ENCODE measurements at places on chromosomes 5 and 9.

GRCh38 chr9:109062543-109062942 lies 49.2 kb upstream of the CTNNAL1 start:
- DNase-seq, result no peak

- DNase-seq, result no peak
Observed at GRCh38 chr9:127796225-127796813, 6.4 kb upstream of the FPGS start.

GRCh38 chr5:138951091-138951985 lies 76.2 kb upstream of the LRRTM2 start:
- no peak for DNase-seq

DNA sequence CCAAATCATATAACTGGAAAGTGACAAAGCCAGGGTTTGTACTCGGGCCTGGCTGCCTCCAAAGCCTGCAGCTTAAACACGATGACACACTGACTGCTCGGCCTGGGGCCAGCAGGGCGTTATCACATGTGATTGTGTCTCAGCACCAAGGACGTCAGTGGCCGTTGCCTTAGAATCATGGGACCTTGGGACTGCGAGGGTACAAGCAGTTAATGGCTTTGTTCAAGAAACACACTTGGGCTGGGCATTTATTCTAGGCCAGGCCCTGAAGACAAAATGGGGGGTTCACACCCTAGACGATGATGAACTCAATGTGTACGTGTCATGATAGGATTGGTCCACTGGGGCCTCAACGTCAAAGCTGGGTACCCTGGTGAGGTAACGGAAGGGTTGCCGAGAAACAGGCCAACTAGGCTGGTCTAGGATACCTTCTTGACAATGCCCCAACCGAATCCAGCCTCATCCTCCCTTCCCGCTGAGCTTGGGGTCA lies 13.0 kb downstream of the SH3PXD2B start:
- no peak for DNase-seq

- no peak for DNase-seq
Observed at GRCh38 chr9:8717146-8717545, 917.6 kb upstream of the DMAC1 start.

- DNase-seq, result no peak
Observed at GRCh38 chr5:135037519-135038204, 3.6 kb upstream of the PITX1 start.

DNA sequence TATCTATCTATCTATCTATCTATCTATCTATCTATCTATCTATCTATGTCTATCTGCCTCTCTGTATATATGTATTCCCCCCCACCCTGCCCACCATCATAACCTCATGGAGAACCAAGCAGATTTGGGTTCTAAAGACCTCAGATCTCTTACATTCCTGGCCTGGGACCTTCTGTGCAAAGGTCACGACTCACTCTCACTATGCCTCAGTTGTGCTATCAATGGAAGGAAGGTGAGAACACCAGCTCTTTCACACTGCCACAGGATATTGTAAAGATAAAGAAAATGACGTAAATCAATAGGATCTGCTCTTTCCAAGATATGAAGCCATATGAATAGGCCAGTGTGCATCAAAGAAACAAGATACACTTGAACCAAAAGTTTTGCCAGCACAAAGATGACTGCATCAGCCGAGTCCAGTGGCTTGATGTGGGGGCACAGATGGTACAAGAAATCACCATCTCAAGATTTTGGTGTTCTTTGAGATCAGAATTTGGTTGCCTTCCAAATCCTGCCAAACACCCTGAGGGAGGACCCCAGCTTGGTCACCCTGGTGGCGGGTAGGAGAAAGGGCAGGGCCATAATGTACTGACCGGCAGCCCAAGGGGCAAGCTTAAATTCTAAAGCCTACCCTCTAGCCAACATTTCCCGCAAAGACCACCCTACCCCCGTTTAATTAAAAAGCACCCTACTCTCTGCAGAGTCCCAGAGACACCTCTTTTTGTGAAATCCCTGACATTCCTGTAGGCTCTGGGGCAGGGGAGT lies 8.4 kb upstream of the FGF1 start:
- no peak for DNase-seq

- DNase-seq, result no peak
Observed at GRCh38 chr5:154837009-154837901, 13.1 kb downstream of the FAXDC2 start.

DNA sequence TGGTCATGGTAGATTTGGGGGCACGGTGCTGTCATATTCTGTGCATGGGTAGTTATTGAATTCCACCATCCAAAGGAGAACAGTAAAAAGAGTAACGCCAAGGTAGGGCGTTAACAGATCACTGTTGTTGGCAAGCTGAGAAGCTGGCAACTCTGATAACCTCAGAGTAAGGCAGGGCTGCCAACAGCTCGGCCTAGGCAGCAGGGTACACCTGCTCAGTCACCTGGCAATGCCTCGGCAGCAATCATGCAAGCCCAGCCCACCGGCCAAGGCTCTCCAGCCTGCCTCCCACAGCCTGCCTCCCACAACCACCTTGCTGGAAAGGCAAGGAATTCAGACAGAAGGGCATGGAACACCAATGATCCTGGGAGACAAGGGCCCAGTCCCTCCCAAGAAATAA lies 63.9 kb downstream of the KLHL3 start:
- no peak for DNase-seq

- DNase-seq, result no peak
Observed at GRCh38 chr9:8349901-8350300, 550.3 kb upstream of the DMAC1 start.

DNA sequence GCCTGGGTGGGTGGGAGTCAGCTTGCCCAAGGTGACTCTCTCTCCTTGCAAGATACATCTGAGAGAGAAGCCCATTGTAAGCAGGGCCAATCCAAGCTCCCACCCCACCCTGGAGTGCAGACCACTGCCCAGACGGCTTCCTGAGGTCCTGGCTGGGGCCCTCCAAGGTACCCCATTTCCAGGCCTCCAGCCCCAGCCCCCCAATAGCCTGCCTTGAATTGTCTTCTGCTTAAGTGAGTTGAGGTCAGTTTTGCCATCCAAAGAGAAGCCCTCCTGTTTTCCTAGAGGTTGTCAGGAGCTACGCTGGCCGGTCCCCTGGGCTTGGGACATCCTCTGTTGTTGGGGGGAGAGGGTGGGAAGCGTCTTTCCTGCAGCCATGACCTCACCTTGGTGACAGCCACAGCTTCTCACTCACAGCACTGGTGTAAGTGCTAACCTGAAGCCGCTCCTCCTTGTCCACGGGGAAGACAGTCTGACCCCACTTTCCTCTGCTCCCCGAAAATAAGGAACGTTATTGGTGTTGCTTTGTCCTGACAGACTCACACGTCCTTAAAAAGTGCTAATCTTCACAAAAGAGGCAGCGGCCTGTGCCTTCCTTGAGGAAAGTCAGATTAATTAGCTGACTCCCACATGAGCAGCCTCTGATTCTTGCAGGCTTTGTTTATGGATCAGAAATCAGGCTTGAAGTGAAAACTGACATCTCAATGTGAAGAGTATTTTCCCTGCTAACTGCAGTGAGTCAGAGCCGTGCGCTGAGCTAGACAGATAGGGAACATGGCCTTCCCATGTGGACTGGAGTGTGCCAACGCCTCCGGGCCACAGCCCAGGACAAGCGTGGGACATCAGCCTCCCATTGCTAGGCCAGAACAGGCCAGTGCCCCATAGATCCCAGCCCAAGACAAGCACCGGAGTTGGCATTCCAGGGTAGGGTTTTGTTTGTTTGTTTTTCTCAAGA lies 52.3 kb downstream of the ADAMTS2 start:
- DNase-seq, result no peak

GRCh38 chr5:80134876-80135275 lies 99.7 kb downstream of the THBS4 start:
- no peak for DNase-seq

DNA sequence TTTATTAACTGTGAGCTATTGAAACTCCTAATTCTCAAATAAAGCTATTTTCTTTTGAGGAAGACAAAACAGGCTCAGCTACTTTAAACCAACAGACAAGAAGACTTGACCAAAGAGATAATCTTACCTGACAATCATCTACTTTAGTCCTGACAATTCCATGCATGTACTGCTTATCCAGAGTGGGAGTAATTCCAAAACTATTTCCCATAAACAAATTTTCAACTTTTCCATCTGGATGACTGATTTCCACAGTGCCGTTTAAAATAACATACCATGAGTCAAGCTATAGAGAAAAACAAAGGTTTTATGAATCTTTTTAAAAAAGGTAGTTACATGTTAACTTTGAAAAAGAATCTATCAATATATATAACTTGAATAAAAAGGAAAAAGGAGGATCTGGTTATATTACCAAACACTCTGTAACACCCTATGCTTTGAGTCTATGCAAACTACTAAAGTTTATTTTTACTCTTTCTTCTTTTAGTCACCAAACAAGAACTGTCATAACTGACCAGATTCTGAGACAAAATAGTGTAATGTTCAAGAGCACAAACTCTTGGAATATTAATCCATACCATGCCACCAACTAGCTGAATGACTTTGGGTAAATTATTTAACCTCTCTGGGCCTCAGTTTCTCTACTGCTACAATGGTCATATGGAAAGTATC lies 129.7 kb downstream of the RAPGEF6 start:
- no peak for DNase-seq

GRCh38 chr9:36815023-36815422 lies 219.0 kb downstream of the PAX5 start:
- no peak for DNase-seq

DNA sequence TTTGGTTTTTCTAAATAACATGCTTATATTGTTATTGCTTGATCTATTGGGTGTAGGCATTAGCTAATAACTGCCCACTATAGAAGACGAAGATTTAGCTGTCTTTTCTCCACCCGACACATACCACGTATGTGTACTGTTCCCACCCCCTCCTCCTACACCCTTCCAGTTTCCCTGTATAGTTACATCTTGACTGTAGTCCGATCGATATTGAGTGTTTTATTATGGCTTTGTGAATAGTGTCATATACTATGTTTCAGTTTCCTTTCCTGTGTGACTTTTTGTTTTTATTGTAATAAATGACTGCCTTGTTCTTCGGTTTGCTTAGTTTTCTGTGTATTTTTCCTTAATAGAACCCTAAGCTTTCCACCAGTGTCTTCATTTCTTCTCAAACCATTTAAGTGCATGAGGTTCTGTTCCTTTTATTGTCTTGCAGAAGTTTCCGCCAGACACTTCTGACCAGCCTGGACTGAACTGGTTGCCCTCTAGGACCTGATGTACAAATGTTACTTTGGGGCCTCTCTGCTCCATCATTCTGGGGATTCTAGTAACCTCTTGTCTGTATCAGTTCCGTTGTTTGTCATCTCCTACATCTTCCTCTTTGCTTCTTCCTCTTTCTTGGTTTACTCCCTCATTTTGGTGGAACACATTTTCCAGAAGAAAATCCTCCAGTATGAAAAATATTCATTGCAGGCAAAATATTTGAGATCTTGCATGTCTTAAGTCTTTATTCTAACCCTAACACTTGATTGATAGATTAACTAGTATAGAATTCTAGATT lies 61.8 kb downstream of the PRKACG start:
- no peak for DNase-seq

- DNase-seq, result no peak
Observed at GRCh38 chr5:156376751-156377150, 49.8 kb downstream of the SGCD start.

- no peak for DNase-seq
Observed at GRCh38 chr5:149682532-149683075, 47.5 kb upstream of the PPARGC1B start.

- no peak for DNase-seq
Observed at GRCh38 chr5:107282061-107282460, 388.7 kb downstream of the EFNA5 start.

- DNase-seq, result no peak
Observed at GRCh38 chr5:124584991-124585715, 161.3 kb downstream of the ZNF608 start.

DNA sequence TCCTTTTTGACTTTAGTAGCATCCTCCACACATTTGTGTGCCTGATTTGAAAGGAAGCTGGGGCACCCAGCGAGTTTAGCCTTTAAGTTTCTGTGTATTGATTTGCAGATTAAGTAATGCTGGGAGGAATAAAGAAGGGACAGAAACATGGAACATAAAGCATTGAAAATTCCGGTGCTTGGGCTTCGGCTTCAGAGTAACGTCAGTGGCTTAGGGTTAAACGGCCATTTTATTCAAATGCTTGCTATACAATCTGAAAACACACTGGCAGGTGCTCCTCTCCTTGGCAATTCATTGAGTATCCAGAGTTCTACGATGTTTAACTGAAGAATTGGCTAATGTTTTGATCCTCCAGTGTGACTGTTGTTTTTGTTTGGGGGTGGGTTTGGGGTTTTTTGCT lies 58.0 kb upstream of the FSD1L start:
- DNase-seq, result no peak

DNA sequence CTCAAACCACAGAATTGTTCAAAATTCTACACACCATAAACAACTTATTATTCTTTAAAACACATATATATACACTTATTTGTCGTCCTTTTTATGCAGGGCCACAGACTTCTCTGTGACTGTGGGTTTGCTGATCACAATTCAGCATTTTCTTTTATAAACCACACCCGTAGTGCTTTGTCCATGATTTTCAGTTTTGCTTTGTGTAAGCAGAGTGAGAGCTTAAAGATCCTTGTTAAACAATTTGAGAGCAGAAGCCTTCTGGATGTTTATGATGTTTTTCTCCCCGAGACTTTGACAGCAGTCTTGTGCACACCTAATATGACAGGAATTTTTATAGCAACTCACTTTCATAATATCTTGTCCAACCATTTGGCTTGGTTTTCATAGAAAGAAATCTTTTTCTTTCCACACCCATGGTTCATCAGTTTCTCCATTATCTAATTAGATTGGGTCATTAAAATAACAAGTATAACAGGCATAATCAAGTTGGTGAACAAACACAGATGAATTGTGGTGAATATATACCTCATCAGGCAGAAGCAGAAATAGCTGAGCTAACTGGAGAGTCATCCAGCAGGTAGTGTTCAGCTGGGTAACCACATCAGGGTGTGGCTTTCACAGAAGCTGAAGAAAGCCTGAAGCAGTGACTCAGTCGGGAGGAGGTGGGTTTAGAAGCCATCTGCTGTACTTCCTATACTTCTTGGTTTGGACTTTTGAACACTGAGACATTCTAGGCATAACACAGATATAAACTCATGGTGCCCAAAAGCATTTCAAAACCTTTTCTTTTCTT lies 232.8 kb downstream of the DOCK8 start:
- DNase-seq, result no peak

- no peak for DNase-seq
Observed at GRCh38 chr9:4222357-4222756, 77.5 kb downstream of the GLIS3 start.

DNA sequence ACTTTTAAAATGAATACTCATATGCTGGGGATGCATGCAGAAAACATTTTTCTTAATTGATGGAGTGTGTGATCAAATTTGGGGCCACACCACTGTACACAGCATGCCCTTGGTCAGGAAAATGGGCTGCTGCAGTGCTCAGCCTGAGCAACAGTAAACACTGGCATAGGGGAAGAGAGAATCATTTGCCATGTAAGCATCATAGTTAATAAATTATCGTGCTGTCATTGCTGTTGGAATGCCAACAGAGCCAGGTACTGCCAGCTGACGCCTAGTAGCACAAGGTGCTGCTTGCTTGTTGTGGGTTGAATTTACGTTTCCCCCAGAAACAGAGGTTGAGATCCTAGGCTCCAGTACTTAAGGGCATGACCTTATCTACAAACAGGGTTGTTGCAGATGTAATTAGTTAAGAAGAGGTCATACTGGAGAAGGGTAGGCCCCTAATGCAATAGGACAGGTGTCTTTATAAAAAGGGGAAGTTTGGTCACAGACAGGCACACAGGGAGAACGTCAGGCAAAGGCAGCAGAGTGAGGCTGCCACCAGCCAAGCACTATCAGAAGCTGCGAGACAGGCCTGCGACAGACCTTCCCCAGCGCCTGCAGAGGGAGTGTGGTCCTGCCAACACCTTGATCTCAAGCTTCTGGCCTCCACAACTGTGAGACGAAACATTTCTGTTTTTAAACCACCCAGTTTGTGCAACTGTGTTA lies 25.3 kb downstream of the DAP start:
- no peak for DNase-seq

- DNase-seq, result no peak
Observed at GRCh38 chr5:54045077-54045792, 265.1 kb downstream of the ARL15 start.
